Activated CD8-positive, alpha-beta T cell treated with anti-CD3 and anti-CD28 coated beads, Interleukin-2, amount 10 ng/mL, durations not matched to agents 7 days and 5 days (primary cell): ENCODE measurements at places on chromosomes 2 and 18.

- no peak overlapping the region for H3K4me3 ChIP-seq
- peaks cover 3% of the 10 kb centered on the region for H3K4me1 ChIP-seq
- no peaks in the 10 kb centered on the region for H3K36me3 ChIP-seq
- no peak overlapping the region for H3K27ac ChIP-seq
- DNase-seq: no peak
These were observed 247.6 kb downstream of the RDH14 start for GRCh38 chr2:18312818-18313217.

DNA sequence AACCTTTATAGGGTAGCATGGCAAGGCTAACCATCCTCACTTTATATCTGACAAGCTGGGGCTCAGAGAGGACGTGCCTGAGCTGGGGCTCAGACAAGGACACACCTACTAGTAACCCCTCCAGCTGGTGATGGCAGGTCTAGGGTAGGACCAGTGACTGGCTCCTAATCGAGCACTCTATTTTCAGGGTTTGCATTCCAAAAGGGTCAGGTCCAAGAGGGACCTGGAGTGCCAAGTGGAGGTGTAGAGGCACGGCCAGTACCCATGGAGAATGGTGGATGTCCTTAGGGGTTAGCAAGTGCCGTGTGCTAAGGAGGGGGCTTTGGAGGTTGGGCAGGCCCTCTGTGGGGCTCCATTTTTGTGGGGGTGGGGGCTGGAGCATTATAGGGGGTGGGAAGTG, 1.2 kb upstream of the DES start:
- no peak overlapping the region for H3K27ac ChIP-seq
- H3K36me3 ChIP-seq: no peaks in the 10 kb centered on the region
- no peaks in the 10 kb centered on the region for H3K4me1 ChIP-seq
- H3K4me3 ChIP-seq: no peak overlapping the region
- no peak for DNase-seq

GRCh38 chr2:72148837-72149555, 1.3 kb upstream of the CYP26B1 start:
- H3K27me3 ChIP-seq: peaks cover 69% of the 10 kb centered on the region
- H3K4me3 ChIP-seq: peak overlapping the region; percentile 35
- H3K4me1 ChIP-seq: peaks cover 38% of the 10 kb centered on the region
- H3K36me3 ChIP-seq: peaks cover 7% of the 10 kb centered on the region
- peak overlapping the region; percentile 37 for H3K27ac ChIP-seq
- peak; percentile 35 for DNase-seq

GRCh38 chr2:32484937-32485336, 128.1 kb downstream of the BIRC6 start:
- H3K27ac ChIP-seq: no peak overlapping the region
- no peaks in the 10 kb centered on the region for H3K4me1 ChIP-seq
- H3K27me3 ChIP-seq: no peaks in the 10 kb centered on the region
- no peak for DNase-seq

- H3K36me3 ChIP-seq: no peaks in the 10 kb centered on the region
- no peak overlapping the region for H3K4me3 ChIP-seq
- no peak for DNase-seq
- H3K27me3 ChIP-seq: no peaks in the 10 kb centered on the region
These were observed 783.1 kb upstream of the LRRTM1 start for GRCh38 chr2:81087646-81088045.

- peaks cover 33% of the 10 kb centered on the region for H3K4me1 ChIP-seq
- no peak for DNase-seq
- H3K27ac ChIP-seq: no peak overlapping the region
- H3K27me3 ChIP-seq: no peaks in the 10 kb centered on the region
These were observed 166.5 kb downstream of the THADA start for GRCh38 chr2:43429369-43429768.

GRCh38 chr2:190181123-190181669, 118.7 kb upstream of the MSTN start:
- H3K27me3 ChIP-seq: peaks cover 33% of the 10 kb centered on the region
- no peak for DNase-seq
- no peaks in the 10 kb centered on the region for H3K4me1 ChIP-seq
- no peaks in the 10 kb centered on the region for H3K36me3 ChIP-seq

- peak overlapping the region; percentile 89 for H3K27ac ChIP-seq
- DNase-seq: peak; percentile 37
- H3K4me3 ChIP-seq: peak overlapping the region; percentile 81
- H3K36me3 ChIP-seq: peaks cover 24% of the 10 kb centered on the region
- peaks cover 7% of the 10 kb centered on the region for H3K27me3 ChIP-seq
These were observed 615 bp downstream of the ADNP2 start for GRCh38 chr18:80109676-80110078.

DNA sequence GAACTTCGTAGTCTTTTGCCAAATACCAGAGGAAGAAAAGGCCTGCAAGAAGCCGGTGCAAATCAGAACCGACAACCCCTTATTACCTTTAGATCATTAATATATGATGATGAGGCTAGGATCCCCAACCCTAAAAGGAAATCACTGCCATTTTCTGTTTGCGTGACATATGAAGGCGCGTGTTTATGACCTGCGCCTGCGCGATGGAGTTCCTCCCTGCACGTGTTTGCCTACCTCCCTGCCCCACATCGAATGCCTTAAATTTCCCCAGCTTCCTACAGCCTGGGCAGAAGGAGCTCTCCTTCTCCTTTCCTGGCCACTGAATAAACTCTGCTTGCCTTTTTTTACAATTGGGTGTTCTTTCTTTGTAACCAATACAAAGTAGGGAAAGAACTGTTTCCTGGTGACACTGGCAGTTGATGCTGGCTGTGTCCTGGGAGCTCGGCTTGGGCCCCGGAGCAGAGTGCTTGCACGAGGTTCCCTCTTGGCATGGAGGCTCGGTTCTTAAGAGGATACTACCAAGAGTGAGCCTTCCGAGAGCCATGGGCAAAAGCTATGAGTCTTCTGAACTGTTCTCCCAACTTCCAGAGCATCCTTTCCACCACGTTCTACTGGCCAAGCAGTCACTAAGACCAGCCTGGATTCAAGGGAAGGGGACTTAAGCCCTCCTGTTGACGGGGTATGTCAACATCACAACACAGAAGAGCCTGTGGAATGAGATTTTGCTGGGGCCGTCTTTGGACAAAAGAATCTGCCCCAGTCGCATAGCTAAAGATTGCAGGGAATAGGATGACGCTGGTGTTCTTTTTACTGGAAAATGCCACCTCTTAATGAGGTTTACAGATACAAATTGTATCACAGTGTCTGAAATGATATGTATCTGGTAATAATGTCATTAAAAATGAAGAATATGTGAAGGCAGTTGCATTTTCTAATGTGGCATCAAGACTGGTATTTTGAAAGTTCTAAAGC, 179.8 kb downstream of the SH3BP4 start:
- DNase-seq: no peak
- no peaks in the 10 kb centered on the region for H3K4me1 ChIP-seq
- H3K4me3 ChIP-seq: no peak overlapping the region
- no peak overlapping the region for H3K27ac ChIP-seq
- H3K27me3 ChIP-seq: no peaks in the 10 kb centered on the region

- H3K4me3 ChIP-seq: peak overlapping the region; percentile 46
- peak overlapping the region; percentile 91 for H3K27ac ChIP-seq
- H3K36me3 ChIP-seq: peaks cover 75% of the 10 kb centered on the region
- DNase-seq: peak; percentile 62
- H3K4me1 ChIP-seq: peaks cover 87% of the 10 kb centered on the region
- no peaks in the 10 kb centered on the region for H3K27me3 ChIP-seq
These were observed 6.5 kb downstream of the TANK start for GRCh38 chr2:161166538-161167409.

DNA sequence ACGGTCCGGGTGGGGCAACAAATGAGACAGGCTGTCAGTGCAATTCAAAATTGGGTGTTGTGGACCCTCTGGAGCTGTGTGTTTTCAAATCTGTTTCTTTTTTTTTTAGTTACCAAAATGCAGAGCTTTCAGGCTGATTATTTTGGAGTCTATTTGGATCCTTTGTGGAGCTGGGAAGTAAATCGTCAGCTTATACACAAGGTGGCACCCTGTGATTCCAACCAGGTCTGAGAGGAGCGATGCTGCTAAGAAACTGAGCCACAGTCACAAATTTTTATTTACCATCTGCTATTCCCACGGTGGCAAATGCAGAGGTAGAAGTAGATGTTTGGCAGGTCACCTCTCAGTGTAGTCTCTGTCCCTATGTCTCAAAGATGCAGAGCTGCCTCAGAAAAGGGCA, 3.8 kb upstream of the EPC2 start:
- no peak overlapping the region for H3K27ac ChIP-seq
- no peaks in the 10 kb centered on the region for H3K36me3 ChIP-seq
- DNase-seq: no peak
- peaks cover 13% of the 10 kb centered on the region for H3K4me1 ChIP-seq

DNA sequence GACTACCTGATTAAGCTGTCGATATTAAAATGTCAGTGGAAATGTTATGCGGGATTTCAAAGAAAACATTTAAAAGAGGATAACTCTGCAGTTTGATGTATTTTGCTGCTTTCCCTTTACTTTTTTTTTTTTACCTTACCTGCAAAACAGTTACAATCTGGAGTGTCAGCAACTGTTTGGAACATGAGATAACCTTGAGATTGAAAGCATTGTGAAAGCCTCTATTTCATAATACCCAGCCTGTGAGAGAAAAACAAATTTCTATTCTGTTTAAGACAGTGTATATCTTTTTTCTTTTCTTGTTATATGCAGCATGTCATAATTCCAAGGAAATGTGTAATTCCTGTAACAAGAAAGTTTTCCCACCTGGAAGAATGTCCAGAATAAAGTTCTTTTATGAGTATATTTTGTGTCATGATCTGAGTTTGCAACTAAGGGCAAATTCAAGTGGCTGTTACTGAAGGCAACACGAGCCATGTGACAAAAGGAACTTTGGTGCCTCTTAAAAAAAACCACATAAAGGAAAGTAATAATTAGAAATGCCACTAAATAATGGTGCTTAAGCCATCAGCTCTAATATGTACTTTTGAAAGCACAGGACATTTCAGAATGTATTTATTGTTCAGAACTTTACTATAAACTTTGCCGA, 297.0 kb upstream of the DSEL start:
- no peak for DNase-seq
- H3K27me3 ChIP-seq: no peaks in the 10 kb centered on the region
- H3K36me3 ChIP-seq: no peaks in the 10 kb centered on the region
- no peak overlapping the region for H3K4me3 ChIP-seq

DNA sequence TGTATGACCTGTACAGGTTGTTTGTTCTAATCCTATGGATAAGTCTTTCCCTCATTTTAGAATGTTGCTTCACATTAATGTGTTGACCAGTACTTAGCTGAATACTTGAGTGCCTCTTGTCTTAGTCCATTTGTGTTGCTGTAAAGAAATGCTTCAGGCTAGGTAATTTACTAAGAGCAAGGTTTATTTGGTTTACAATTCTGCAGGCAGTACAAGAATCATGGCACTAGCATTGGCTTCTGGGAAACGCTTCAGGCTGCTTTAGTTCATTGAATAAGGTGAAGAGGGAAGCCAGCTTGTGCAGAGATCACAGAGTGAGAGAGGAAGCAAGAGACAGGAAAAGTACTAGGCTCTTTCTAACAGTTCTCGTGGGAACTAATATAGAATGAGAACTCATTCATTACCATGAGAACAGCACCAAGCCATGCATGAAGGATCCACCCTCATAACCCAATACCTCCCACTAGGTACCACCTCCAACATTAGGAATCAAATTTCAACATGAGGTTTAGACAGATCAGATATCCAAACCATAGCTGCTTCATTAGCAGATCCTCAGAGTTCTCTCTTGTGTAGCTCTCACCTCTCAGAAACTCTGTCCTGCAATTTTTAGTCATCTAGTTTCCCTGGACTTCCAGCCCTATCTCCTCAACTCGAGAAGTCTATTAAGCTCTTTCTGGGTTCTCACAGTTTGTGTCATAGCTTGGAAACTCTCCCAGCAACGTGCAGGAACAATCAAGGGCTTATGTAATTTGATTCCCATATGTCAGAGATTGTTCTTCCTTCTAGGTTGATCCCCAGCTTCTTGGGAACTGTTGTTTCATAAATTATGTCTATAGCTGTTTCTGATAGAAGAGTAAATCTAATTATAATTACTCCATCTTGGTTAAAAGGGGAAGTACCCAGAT, 2082.3 kb upstream of the CELF4 start:
- no peaks in the 10 kb centered on the region for H3K36me3 ChIP-seq
- no peak overlapping the region for H3K4me3 ChIP-seq
- H3K27me3 ChIP-seq: no peaks in the 10 kb centered on the region
- no peak overlapping the region for H3K27ac ChIP-seq
- no peak for DNase-seq

- DNase-seq: no peak
- H3K4me1 ChIP-seq: peaks cover 15% of the 10 kb centered on the region
- no peak overlapping the region for H3K27ac ChIP-seq
- no peaks in the 10 kb centered on the region for H3K27me3 ChIP-seq
- H3K36me3 ChIP-seq: peaks cover 66% of the 10 kb centered on the region
- no peak overlapping the region for H3K4me3 ChIP-seq
These were observed 17.3 kb upstream of the ESPNL start for GRCh38 chr2:238082827-238083226.

- DNase-seq: no peak
- H3K4me1 ChIP-seq: no peaks in the 10 kb centered on the region
- peaks cover 2% of the 10 kb centered on the region for H3K27me3 ChIP-seq
These were observed 68.4 kb upstream of the RTN4 start for GRCh38 chr2:55118643-55119083.

DNA sequence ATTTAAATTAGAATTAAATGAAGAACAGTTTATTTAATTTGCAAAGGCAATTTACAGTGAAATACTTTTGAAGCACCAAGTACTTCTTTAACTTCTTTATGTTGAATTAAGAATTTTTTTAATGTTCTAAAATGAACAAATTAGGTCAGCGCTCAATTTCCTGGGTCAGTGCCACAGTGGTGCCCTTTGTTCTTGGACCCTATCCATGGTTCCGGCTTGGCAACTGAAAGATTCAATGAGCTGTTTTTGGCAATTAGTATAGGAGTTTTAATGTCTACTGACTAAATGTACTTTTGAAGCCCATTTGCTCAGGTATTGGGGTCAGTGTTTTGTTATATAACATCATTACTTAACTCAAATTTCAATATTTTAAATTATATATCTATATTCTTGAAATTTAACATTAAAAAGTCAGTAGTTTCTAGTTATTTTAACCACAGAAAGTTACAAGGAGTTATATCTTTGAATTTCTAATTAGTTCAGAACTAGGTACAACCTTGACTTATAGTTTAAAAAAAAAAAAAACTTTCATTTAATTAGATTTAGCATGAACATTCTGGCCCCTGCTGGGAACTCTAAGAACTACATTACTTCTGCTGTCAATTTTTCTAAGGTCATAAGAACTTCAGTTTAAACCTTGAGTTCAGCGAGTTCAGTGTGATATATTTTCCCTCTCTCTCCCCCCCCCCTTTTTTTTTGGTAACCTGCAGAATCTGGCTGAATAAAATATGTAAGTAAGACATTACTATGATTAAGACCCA, 7.6 kb upstream of the MSTN start:
- H3K27me3 ChIP-seq: peaks cover 11% of the 10 kb centered on the region
- H3K4me3 ChIP-seq: no peak overlapping the region
- no peaks in the 10 kb centered on the region for H3K4me1 ChIP-seq
- peak; percentile 44 for DNase-seq

- H3K36me3 ChIP-seq: peaks cover 7% of the 10 kb centered on the region
- peaks cover 5% of the 10 kb centered on the region for H3K4me1 ChIP-seq
- DNase-seq: no peak
- no peak overlapping the region for H3K4me3 ChIP-seq
These were observed 8.4 kb downstream of the PAX3 start for GRCh38 chr2:222290401-222290735.
